PC-9 (cell line): ENCODE measurements at places on chromosomes 11 and 22.

- no peak for DNase-seq
- no peak overlapping the region for H3K4me3 ChIP-seq
- H3K27ac ChIP-seq = no peak overlapping the region
- H3K27me3 ChIP-seq = no peaks in the 10 kb centered on the region
- no peaks in the 10 kb centered on the region for H3K4me1 ChIP-seq
Observed at GRCh38 chr11:12275818-12276217, 101.6 kb upstream of the PARVA start.

GRCh38 chr11:113481672-113482071 is 6.5 kb upstream of the DRD2 start:
- H3K36me3 ChIP-seq = no peaks in the 10 kb centered on the region
- no peak overlapping the region for H3K27ac ChIP-seq
- no peaks in the 10 kb centered on the region for H3K4me1 ChIP-seq
- H3K27me3 ChIP-seq = peaks cover 56% of the 10 kb centered on the region
- no peak for DNase-seq
- H3K4me3 ChIP-seq = no peak overlapping the region

GRCh38 chr11:83836883-83837654 is 550.9 kb upstream of the CCDC90B start:
- no peak overlapping the region for H3K27ac ChIP-seq
- H3K4me1 ChIP-seq = no peaks in the 10 kb centered on the region
- DNase-seq = peak; percentile 26
- no peak overlapping the region for H3K4me3 ChIP-seq
- no peaks in the 10 kb centered on the region; the same call in 1 of the 2 replicates for H3K27me3 ChIP-seq

DNA sequence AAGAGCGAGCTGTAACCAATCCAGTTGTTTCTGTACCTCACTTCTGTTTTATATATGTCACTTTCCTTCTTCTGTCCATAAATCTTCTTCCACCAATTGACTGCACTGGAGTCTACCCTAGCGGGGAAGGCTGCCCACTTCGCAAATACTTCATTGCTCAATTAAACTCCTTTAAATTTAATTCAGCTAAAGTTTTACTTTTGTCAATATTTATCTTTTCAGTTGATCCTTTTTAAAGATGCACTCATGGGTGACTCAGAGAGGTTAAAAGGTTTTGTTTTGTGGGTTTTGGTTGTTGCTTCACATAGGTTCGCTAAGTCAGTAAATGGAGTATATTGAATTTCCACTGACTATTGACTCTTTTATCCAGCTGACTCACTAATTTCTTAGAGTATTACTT is 597.2 kb downstream of the DLG2 start:
- H3K27ac ChIP-seq = no peak overlapping the region
- H3K36me3 ChIP-seq = no peaks in the 10 kb centered on the region
- DNase-seq = peak; percentile 72
- H3K27me3 ChIP-seq = no peaks in the 10 kb centered on the region

GRCh38 chr11:69158301-69159149 is 2.8 kb downstream of the SMIM38 start:
- DNase-seq = no peak
- H3K27me3 ChIP-seq = no peaks in the 10 kb centered on the region
- no peak overlapping the region for H3K4me3 ChIP-seq
- no peaks in the 10 kb centered on the region for H3K36me3 ChIP-seq
- no peak overlapping the region for H3K27ac ChIP-seq

DNA sequence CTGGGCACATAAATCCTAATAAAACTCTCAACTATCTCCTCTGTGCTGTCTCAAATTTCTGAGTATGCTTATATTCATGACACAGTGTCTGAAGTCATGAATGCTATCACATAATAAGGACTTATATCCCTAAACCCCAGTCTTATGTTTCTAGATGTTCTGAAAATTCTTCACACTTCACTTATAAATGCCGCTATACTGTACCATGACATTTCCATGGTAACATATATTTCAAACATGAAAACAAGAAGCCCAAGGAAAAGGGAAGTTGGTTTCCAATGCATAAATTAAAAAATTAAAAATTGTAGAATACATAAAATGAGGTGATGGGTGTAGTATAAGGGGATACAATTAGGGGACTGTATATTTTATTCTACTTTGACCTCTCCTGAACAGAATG is 11.7 kb downstream of the GVQW3 start:
- no peak for DNase-seq
- no peaks in the 10 kb centered on the region for H3K4me1 ChIP-seq
- no peak overlapping the region for H3K27ac ChIP-seq
- H3K36me3 ChIP-seq = no peaks in the 10 kb centered on the region
- no peak overlapping the region for H3K4me3 ChIP-seq
- H3K27me3 ChIP-seq = no peaks in the 10 kb centered on the region

DNA sequence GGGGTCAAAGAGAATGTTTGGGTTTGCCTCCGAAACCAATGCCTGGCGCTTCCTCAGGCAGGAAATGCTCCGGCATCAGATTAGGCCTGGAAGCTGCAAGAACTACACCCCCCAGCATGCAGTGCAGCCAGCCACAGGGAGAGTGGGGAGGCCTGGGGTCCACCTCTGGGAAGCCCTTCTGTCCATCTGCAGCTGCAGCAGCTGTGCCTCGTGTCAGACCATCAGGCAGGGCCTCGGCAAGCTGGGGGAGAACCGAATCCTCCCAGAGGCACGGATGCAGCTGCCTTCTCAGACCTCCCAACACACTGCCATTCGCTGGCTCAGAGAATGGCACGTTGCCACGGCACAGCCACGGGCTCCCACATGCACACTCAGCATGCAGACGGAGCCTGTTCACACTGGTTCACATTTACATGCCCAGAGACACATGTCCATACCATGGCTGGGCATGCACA is 57.4 kb downstream of the NECTIN1 start:
- peaks cover 8% of the 10 kb centered on the region for H3K4me1 ChIP-seq
- no peak overlapping the region for H3K27ac ChIP-seq
- H3K27me3 ChIP-seq = no peaks in the 10 kb centered on the region
- H3K4me3 ChIP-seq = no peak overlapping the region
- DNase-seq = no peak
- 0 out of 2 replicates have a peak, but pooled peaks cover 7% of the 10 kb centered on the region for H3K36me3 ChIP-seq

GRCh38 chr22:50674606-50675552 is 2.3 kb downstream of the SHANK3 start:
- H3K36me3 ChIP-seq = no peaks in the 10 kb centered on the region
- H3K27ac ChIP-seq = no peak overlapping the region
- peak; percentile 90 for DNase-seq
- no peaks in the 10 kb centered on the region for H3K27me3 ChIP-seq

DNA sequence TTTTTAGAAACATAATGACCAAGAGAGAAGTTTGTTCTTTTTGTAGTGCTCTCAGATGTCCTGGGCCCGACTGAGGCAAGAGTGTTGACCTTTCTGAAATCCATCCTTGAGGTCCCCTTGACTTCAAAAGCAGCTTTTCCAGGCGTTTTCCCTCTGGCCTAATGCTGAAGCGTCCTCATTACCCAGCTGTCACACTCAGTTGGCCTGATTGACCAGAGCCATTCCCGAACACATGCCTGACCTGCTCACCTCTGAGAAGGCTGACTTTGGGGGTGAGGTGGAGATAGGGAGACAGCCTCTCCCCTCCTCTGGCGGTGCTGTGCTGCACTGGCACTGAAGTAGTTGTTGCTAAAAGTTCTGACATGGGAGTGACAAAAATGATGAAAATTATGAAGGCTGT is 66.9 kb downstream of the ALX4 start:
- H3K27ac ChIP-seq = no peak overlapping the region
- H3K27me3 ChIP-seq = no peaks in the 10 kb centered on the region
- DNase-seq = no peak
- H3K36me3 ChIP-seq = peaks cover 5% of the 10 kb centered on the region; the same call in 1 of the 2 replicates

DNA sequence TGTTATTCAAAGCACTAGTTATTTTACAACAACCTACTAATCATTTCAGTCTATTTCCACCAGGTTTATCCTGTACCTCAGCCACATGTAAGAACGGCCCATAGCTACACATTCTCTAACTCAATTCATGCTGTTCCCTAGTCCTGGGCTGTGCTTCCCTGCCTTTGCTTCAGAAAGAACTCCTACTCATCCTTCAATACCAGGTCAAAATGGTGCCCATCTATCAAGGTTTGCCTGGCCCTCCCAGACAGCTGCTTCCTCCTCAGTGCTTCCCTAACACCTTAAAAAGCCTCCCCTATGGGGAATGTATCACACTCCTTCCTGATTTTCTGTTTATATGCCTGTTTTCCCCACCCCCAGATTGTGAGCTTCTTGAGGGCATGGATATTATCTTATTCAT is 400.7 kb downstream of the MN1 start:
- no peak for DNase-seq
- no peak overlapping the region for H3K4me3 ChIP-seq
- H3K27ac ChIP-seq = no peak overlapping the region
- no peaks in the 10 kb centered on the region for H3K36me3 ChIP-seq
- H3K4me1 ChIP-seq = no peaks in the 10 kb centered on the region

DNA sequence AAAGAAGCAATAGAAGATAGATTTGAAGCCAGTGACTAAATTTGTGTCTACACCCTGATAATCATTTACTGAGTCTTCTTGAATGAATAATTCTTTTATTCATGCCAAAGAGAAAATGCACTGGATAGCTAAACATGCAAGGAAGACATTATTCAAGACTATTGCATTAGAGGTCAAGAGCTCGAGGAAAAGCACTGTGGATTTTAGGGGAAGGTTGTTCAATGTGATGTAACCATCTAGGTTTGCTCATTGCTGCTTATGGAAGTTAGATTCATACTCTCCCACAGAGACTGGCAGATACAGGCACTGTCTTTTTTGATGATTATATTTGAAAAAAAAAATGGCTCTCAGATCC is 682.1 kb downstream of the KCNA4 start:
- peaks cover 4% of the 10 kb centered on the region for H3K27me3 ChIP-seq
- H3K27ac ChIP-seq = no peak overlapping the region
- no peak overlapping the region for H3K4me3 ChIP-seq
- H3K36me3 ChIP-seq = no peaks in the 10 kb centered on the region

- no peaks in the 10 kb centered on the region for H3K4me1 ChIP-seq
- no peak overlapping the region for H3K27ac ChIP-seq
- DNase-seq = no peak
Observed at GRCh38 chr11:123330948-123331347, 99.1 kb upstream of the GRAMD1B start.

DNA sequence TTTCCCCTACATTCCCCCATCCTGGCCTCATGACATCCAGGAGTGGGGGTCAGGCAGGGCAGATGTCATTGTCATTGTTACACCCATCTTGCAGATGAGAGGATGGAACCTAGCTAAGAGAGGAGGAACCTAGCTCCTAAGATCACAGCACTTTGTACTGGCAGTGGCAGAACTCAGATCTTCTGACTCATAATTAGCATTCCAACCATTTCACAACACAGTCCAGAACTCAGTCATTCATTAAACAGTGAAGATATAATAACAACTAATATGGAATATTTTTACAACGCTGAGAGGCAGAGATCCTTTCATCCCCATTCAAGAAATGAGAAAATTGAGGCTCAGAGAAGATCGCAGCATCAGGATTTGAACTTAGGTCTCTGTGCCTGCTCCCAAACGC is 127.8 kb downstream of the CHST1 start:
- no peaks in the 10 kb centered on the region for H3K36me3 ChIP-seq
- no peak overlapping the region for H3K4me3 ChIP-seq
- no peak for DNase-seq

GRCh38 chr11:123581651-123582399 is 72.6 kb downstream of the SCN3B start:
- H3K27me3 ChIP-seq = no peaks in the 10 kb centered on the region
- H3K4me1 ChIP-seq = no peaks in the 10 kb centered on the region
- H3K36me3 ChIP-seq = no peaks in the 10 kb centered on the region
- no peak overlapping the region for H3K27ac ChIP-seq

GRCh38 chr22:36365020-36365411 is 22.8 kb downstream of the MYH9 start:
- DNase-seq = peak; percentile 87
- H3K36me3 ChIP-seq = peaks cover 24% of the 10 kb centered on the region; the same call in 1 of the 2 replicates
- no peaks in the 10 kb centered on the region for H3K27me3 ChIP-seq
- H3K4me1 ChIP-seq = peaks cover 99% of the 10 kb centered on the region
- H3K27ac ChIP-seq = peak overlapping the region; percentile 53
- no peak overlapping the region for H3K4me3 ChIP-seq

GRCh38 chr22:37212174-37212906 is at the start of gene SSTR3:
TSS of gene SSTR3 (minus strand) at chr22:37212477. CDS start at chr22:37207803, 4,674 bp downstream.
- DNase-seq = no peak
- no peak within 1 kb of the TSS for H3K27ac ChIP-seq
- H3K27me3 ChIP-seq = no peaks in the 10 kb centered on the region

GRCh38 chr11:24239930-24240329 is 256.9 kb upstream of the LUZP2 start:
- H3K4me1 ChIP-seq = no peaks in the 10 kb centered on the region
- no peak overlapping the region for H3K27ac ChIP-seq
- H3K36me3 ChIP-seq = no peaks in the 10 kb centered on the region
- no peak overlapping the region for H3K4me3 ChIP-seq
- H3K27me3 ChIP-seq = no peaks in the 10 kb centered on the region
- DNase-seq = no peak

GRCh38 chr11:65291613-65292012 is 23.1 kb upstream of the CDC42EP2 start:
- H3K4me3 ChIP-seq = peak overlapping the region; percentile 52; the same call in 1 of the 2 replicates
- no peaks in the 10 kb centered on the region for H3K27me3 ChIP-seq
- peaks cover 26% of the 10 kb centered on the region; the same call in 1 of the 2 replicates for H3K36me3 ChIP-seq
- peaks cover 34% of the 10 kb centered on the region for H3K4me1 ChIP-seq

- no peak overlapping the region for H3K27ac ChIP-seq
- H3K4me1 ChIP-seq = no peaks in the 10 kb centered on the region
- no peaks in the 10 kb centered on the region for H3K27me3 ChIP-seq
- DNase-seq = no peak
Observed at GRCh38 chr22:20547029-20547428, 39.6 kb downstream of the MED15 start.

DNA sequence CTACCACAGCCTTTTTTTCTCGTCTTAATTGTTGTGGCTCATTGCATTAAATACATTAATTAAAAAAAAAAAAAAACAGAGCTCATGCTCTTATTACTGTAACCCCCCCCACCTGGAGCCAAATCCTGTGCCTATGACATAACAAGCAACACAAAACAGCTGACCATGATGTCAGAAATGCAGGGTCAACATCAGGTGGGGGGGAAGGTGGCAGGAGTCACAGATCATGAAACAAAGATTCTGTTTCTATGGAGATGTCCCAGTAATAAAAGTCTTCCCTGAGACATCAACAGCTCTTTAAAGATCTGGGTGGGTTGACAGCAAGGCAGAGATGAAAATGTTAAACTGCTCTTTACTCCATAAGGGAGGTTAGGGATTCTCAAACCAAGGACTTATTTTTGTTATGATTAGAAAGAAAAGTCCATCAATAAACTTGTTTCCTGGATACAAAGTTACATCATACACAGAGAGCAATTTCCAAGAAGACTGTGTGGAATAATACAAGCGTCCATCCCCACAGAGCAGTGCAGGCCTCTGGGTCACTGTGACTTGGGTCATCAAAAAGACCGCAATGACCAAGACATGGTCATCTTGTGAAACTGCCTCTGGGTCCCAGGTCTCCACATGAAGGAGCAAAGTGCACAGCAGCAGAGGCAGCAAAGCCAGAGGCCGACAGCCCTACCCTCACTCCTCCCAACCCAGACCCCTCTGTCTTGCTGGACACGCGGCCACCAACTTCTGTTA is 42.7 kb upstream of the CYP2D6 start:
- H3K4me3 ChIP-seq = no peak overlapping the region
- DNase-seq = no peak
- H3K27ac ChIP-seq = no peak overlapping the region
- no peaks in the 10 kb centered on the region for H3K4me1 ChIP-seq
